Stimulated activated CD4-positive, alpha-beta T cell treated with anti-CD3 and anti-CD28 coated beads, TNF-alpha, amount 100 ng/mL, for 24 hours (primary cell): ENCODE measurements at places on chromosomes 12 and 14.

GRCh38 chr12:3753544-3754284, 805 bp upstream of the CRACR2A start:
- no peak for DNase-seq

DNA sequence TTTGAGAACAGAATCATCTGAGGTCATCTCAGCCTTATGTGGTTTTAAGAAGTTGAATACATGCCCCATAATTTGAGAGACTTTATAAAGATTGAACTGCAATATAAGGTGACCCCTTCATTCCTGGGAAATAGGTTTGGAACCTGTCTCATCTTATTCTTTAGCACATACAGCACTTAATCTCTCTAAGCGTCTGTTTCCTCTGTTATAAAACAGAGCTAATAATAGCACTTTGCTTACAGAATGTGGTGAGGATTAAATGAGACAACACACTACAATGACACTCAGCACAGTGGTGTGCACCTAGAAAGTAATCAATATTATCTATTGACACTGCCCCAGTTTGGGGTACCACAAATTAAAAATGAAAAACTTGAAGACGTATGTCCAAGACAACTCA, 102.1 kb downstream of the DUSP6 start:
- no peak for DNase-seq

DNA sequence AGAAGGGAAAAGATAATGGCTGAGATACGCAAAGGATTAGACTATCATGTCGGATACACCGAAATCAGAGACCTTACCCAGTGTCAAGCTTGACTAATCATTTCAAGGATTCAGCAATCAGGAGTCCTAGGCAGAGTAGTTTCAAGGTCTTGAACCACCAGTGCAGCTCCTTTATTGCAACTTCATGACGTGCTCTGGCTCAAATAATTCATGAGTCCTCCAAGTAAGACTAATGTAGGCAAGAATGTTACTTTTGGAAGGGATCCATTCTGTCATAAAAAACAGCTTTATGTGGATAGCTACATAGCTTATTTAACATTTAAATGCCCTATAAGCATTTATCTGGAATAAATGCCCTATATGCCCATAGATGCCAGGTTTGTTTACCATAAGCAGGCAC, 123.2 kb downstream of the LMO3 start:
- no peak for DNase-seq

- DNase-seq = no peak
These were observed 40.3 kb upstream of the PCED1B start for GRCh38 chr12:47039079-47039478.

GRCh38 chr12:122395319-122395718, 27.1 kb downstream of the CLIP1 start:
- no peak for DNase-seq

GRCh38 chr14:81172881-81173280, 47.9 kb downstream of the GTF2A1 start:
- DNase-seq = no peak

- DNase-seq = no peak
These were observed 112.1 kb downstream of the MON2 start for GRCh38 chr12:62578726-62579125.

- no peak for DNase-seq
These were observed 100.7 kb downstream of the LRRK2 start for GRCh38 chr12:40325349-40325960.

GRCh38 chr12:45988264-45988663, 2.1 kb downstream of the SCAF11 start:
- DNase-seq = no peak

DNA sequence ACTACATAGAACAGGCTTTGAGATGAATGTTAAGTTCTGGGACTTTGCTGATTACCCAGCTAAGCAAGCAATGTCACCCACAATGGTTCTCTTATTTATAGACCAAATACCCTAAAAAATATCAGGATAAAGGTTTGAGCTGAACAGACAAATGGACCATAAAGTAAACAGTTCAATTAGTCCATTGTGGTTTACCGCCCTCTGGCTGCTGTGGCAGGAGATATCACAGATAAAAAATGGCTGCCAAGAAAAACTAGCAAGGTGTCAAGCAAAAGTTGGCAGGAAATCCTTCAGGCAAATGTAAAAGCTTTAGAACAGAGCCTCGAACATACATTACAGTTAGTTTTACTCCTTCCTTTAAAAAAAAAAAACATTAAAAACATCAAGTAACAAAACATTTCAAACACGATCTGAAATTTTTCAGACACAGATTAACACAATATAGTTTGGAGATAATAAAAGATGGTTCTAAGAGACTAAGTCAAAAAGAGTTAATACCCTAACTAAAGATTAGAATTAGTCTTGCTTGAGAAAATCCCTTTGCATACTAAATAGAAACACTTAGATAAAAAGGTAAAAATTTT, 41.3 kb downstream of the MED13L start:
- peak; percentile 2 for DNase-seq
